ENCODE measurements at places on chromosomes 1 and 21.

DNA sequence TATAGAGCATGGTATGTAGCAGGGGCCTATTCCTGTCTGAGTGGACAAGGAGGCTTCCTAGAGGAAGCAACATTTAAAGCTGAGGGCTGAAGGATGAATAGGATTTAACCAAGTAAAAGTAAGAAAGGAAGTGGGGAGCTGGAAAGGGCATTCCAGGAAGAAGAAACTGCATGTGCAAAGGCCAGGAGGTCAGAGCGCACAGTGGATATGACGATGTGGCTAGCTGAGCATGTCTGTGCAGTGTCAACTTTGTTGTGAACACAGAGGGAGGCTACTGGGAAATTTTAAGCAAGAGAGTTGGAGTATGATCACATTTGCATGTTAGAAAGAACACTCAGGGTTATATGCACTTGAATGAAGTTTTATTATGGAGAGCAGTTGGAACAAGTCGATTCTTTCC is 28.6 kb upstream of the JUN start:
- no peak for DNase-seq

GRCh38 chr1:86913399-86913895 is 479 bp downstream of the SELENOF start:
- DNase-seq = no peak

DNA sequence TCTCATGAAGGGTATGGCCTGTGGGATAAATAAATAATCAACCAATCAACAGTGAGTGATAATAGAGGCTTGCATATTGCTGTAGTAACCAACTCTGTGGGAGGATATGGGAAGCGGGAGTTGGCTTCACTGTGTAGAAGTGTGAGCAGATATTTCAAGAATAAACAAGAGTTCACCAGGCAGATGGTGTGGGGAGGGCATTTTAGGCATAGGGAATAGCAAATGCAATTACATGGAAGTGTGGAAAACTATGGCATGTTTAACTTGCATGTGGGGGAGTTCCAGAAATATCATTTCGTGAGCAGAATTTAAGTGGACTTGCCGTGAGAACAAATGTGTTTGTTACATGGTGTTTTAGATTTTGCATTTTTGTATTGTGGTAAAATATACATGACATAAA is 95.2 kb downstream of the SPATA46 start:
- DNase-seq = no peak

GRCh38 chr1:145935708-145936107 is 8.4 kb upstream of the RBM8A start:
- DNase-seq = no peak

Data from NCI-H524 (cell line).